Mesendoderm (in vitro differentiated cells): ENCODE measurements at places on chromosomes 5 and 9.

- peak; percentile 54 for DNase-seq
Measured at GRCh38 chr9:123339666-123340510, 16.1 kb upstream of the CRB2 start.

DNA sequence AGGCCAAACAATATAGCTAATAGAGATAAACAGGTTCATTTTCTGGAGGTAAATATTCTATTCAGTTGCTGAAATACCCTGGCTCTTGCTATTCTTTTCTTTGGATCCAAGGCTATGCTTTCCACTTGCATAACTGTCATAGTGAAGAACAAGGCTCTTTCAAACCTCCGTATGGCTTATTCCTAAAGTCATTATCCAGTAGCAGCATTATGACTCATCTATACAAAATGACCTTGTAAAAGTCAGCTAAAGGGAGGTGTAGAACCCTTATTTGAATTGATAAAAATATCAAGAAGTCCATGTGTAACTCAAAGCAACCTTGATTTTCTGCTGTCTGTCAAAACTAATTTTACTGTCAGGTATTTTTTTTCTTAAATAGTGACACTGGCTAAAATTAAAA is 447.8 kb downstream of the PLK2 start:
- no peak for DNase-seq

DNA sequence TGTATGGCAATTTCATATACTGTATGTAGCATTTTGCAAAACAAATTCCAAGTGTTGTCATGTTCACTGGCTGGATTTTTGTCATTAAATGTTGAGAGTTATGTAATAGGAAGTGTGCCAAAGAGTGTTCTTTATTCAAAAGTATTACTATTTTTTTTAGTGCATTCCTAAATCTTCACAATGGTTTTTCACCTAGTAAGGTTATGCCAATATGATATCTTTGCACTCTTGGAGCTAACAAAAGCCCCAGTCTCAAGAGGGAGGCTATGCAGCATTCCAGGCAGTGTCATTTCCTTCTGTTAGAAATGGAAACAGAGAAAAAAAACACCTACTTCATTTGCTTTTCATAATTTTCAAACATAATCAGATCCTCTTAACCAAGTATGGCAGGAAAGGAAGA is 5.1 kb upstream of the SSBP2 start:
- no peak for DNase-seq

DNA sequence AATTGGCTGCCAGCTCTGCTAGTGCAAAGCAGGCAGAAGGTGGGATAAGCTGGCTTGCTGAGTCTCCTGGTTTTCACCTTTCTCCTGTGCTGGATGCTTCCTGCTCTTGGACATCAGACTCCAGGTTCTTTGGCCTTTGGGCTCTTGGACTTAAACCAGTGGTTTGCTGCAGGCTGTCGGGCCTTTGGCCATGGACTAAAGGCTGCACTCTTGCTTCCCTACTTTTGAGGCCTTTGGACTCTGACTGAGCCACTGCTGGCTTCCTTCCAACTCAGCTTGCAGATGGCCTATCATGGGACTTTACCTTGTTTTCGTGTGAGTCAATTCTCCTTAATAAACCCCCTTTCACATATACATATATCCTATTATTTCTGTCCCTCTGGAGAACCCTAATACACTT is 1293.9 kb upstream of the CDH6 start:
- peak; percentile 1 for DNase-seq

DNA sequence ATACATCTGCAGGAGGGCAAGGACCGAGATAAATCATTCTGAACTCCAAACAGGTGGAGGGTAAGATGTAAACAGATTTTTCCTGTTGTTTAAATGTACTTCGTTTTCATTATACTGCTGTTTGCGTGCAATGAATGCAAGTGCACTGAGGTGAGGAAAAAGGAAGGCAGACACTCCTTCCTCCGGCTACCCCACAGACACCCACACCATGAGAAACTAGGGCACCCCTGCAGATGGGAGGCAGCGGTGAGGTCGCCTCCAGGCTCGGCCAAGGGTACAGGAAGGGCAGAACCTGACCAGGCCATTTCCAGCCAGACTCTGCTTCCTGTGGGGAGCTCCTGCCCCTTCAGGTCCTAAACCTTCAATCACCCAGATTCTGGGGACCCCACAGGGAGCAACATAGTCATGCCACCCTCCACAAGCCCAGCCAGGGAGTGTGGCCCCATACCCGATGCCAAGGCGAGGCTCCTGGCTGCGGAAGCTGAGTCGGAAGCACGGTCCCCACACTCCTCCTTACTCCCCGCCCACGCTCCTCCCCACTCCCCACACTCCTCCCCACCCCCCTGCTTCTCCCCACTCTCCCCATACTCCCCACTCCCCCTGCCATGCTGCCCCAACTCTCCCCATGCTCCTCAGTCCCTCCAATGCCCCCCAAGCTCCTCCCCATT is 37.1 kb downstream of the VAV2 start:
- no peak for DNase-seq

DNA sequence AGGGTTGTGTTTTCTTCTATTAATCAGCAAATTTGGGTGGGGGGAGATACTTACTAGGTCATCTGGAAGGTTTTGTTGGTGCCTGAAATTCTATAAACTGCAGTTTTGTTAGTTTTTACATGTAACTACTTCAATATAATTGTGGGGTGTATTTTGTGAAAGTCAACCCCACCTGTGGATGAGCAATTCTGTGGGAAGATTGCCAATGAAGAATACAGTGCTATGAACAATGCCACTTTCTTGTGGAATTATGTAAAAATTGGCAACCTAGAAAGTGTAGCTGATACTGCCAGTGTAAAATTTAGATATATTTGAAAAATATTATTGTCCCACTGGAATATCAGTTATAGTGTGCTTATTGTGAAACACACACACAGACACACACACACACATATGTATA is 80.7 kb downstream of the VCAN start:
- DNase-seq, result no peak
